ENCODE measurements at places on chromosomes 6 and 20.

- DNase-seq: no peak
Observed at GRCh38 chr6:69584913-69585729, 211.7 kb downstream of the LMBRD1 start.

- no peak for DNase-seq
Observed at GRCh38 chr6:168536665-168537539, 95.9 kb downstream of the SMOC2 start.

DNA sequence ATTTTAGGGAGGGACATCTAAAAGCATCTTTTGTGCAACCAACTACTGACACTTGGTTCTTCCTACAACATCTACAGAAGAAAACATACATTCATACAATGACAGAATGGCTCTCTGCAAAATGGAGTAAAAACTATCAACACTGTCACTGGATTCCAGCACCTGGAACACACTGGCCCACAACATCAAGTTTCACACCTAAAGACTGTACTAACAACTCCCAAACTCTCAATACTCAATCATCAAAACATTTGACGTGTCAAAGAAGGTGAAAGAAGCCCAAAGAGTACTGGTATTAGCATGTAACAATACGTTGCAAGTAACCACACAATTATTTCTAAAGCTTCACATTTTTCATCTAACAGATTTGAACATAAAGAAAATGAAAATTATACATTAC, 2.1 kb downstream of the CPNE1 start:
- no peak for DNase-seq

- DNase-seq: no peak
Observed at GRCh38 chr6:25874118-25874517, at the start of gene SLC17A3. SLC17A3 (minus strand) TSS chr6:25874243; CDS start chr6:25868387, 5,856 bp downstream.

DNA sequence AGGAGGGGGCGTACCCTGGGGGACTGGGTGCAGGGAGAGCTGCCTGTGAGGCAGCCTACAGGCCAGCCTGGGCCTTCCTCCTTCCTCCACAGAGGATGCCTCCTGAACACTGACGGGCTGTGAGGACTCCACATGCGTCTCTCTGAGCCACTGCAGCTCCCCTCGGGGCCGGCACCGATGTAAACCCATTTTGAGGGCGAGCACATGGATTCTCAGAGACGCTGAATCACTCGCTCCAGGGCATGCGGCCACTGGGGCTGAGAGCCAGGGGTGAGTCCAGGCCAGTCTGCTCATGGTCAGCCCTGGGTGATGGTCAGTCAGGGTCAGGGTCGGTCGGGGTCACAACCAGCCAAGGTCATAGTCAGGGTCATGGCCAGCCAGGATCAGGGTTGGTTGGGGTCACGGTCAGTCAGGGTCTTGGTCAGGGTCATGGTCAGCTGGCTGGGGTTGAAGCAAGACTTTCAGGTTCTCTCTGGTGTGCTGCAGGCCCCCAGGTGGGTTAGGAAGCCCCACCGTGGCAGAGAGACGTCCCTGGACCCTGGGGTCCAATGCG, 14.7 kb upstream of the RBBP8NL start:
- DNase-seq: peak; percentile 84
